ENCODE measurements at places on chromosomes 2 and 18.

DNA sequence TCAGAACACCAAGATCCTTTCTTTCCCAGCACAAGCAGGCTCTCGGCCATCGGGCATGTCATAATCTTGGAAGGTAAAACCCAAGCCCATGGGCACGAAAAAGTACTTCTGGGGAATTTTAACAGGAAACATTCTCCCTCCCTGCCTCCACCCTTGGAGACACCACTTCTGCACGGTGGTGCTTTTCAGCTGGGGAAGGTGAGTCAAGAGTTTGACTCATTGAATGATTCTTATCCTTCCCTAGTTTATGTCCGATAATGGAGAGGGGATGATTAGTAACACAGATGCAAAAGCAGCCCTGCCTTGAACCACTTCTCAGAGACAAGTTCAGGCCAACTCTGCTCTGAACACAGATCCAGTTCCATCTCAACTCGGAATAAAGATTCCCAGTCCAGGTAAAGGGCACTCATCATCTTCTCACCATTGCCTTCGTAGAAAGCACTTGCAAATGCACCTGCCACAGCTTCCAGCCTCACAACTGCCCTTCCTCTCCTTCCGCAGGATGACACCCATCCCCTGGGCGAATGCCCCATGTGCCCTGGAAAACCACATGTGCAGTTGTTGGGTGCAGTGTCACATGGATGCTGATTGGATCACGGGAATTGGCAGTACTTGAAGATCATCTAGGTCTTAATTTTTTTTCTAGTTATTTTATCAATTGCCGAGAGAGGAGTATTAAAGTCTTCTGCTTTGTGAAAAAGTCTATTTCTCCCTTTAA is 136.2 kb downstream of the PXDN start:
- DNase-seq, result no peak

GRCh38 chr2:105746177-105747080 is 1.7 kb downstream of the NCK2 start:
- no peak for DNase-seq

DNA sequence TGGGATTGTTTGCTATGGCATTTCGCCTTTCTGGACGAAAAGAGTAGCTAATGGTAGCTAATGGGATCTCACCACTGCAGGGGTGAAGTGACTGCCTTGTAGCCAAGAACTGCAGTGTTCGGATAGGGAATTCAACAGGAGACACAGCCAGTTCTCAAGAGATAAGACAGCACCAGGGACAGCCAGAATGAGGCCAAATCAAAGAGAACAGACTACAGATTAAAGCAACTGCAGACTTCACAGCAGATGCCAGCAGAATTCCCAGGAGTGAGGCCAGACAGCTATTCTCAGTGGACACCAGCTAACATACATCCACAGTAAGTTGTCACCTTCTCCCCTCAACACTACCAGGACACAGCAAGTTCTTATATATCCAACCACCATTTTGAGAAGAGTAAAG is 124.0 kb downstream of the PLA2R1 start:
- no peak for DNase-seq

DNA sequence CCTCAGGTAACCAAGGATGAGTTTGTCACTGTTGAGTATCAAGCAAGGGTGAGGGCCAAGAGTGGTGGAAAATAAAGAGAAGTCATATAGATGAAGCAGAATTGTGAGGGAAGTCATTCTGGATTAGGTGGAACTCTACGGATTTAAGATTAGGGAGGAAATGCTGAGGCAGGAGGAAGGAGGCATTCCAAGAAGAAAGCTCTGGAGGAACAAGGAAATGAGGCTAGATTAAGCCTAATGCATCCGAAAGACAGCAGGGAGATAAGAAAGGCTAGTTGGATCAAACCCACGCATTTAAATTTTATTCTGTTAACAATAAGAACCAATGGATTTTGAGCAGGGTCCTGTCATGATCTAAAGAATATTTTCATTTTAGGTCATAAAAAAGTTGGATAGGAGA is 681.2 kb downstream of the EPHA4 start:
- no peak for DNase-seq

- DNase-seq, result no peak
Measured at GRCh38 chr2:233928594-233929351, 11.6 kb downstream of the TRPM8 start.

DNA sequence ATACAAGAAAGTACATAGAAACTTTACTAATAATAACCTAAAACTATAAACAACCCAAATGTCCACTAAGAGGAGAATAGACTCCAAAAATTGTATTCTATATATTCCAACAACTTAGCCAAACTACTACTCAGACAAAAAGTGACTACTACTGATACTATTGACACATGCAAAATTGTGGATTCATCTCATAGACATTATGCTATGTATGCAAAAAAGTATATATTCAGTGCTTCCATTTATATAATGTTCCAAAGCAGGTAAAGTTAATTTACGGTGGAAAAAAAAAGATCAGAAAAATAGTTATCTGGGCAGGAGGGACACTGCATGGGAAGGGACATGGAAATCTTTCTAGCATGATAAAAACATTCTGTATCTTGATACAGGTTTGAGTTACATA is 62.0 kb upstream of the SRD5A2 start:
- DNase-seq, result no peak
